Mucosa of gallbladder (tissue), 1 donor: ENCODE measurements at places on chromosomes 13 and 19. TPM values are rescaled to one million over a fixed set of nuclear protein-coding genes. Genes with fewer than 3 reads are reported as not detected.

DNA sequence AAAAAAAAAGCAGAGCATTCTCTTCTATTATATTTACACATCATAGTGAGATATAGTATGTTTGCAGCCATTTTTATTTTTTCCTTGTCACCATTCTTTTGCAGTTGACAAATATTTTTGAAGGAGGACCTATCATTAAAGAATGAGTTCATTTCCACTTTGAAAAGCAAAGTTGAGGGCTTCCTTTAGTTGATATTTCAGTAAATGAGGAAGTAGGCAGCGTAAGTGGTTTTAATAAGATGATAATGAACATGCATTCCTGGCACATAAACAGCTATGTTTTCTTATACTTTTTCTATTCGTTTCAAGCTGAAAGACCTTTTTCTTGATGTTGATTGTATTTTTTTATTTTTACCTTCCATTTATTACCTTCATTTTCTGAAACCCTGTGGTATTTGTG, 66.2 kb downstream of the ZMYM2 start:
- DNase-seq = no peak

- no peak for DNase-seq
These were observed 35.8 kb upstream of the CEACAM21 start for GRCh38 chr19:41540041-41540695.

DNA sequence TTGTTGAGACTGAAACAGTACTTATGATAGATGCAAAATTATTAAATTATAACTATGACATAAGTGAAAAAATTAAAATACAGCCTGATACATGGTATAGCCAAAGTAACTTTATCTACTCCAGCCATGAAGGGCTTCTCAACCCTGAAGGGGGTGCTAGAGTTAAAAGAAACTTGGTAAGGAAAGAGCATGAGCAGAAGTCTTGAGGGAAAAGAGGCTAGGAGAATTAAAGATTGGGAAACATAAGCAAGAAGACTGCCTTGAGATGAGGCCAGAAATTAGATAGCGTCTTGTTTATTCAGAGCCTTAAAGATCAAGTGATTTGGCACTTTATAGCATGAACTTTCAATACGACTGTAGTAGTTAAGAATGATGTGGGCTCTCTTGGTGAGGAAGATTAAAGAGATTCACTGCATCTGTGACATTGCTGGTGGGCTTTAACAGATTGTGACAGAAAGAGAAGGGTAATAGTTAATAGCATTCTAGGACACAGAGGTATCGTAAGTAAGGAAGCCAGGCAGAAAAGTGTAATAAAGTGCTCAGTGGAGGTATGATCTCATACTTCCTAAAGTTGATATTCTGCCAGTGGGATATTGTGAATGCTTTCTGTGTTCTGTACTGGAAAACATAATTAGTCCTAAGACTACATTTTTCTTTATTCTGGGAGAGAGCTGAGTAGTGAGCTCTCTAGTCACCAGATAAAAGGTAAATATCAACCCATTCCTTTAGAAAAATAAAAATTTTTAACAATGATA, 385.4 kb upstream of the PRR20A start:
- DNase-seq = no peak

DNA sequence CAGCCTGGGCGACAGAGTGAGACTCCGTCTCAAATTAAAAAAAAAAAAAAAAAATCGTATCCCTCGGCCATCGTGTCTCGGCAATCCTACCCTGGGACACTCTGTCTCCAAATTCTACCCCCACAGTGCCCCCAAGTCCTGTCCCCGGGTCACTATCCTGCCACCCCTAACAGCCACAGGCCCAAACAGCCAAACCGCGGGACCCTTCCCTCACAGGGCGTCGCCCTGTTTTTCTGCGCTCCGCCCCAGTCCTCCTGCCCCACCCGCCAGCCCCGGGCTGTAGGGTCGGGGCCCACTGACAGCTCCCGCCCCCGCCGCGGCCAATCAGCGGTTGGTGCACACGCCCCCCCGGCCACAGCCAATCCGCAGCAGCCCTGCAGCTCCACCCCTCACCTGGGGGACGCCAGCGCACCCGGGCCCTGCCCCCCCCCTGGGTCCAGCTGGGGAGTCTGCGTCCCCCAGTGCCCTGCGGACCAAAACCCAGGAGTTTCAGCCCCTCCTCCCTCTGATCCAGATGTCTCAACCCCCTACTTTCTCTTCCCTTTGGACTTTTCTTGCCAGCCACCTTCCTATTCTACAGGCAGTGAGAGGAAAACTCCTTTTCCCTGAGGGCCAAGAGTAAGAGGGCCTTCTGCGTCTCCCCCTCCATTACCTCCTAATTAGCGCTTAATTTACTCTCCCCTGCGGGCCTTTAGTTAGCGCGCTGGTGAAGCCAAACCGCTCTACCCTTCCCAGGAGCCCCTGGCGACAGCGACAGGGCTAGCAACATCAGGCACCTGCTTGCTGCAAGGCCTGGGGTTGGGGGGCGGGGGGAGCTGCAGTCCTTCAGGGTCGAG, 1.5 kb upstream of the BCAT2 start:
- DNase-seq = peak; percentile 79

DNA sequence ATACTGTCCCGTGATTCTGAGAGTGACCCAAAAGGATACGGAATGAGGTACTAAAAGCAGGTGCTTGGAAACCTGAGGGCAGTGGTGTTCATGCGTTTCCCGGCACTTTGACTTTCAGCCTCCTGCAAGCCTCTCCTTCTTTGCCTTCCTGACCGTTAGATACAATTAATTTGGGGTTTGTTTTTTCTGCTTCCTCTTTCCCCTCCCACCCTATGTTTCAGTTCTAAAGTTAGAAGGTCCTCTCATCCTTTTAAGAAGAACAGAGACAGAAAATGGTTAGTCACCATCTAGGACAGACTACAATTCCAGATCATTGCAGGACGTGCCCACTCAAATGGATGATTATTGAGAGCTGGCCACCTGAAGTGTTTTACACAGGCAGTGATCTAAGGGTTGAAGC, 1.8 kb upstream of the LILRB4 start:
- no peak for DNase-seq

DNA sequence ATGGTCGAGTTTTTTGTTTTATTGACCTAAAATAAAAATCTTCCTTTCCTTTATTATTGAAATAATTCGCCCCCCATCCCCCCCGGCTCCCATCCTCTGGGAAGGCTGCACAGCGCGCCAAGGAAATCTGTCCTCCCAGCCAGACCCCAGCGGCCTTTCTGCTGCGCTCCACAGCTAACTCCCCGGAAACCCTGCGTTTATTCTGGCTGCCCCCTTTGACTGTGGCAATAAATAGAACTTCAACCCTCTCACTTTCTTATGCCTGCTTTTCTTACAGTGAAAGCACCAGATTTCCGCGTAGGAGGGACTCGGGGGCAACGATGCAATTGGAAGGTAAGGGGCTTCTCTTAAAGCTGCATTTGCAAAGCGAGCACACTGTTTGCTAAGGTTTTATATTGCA, 9.7 kb upstream of the C19orf12 start:
- no peak for DNase-seq

- no peak for DNase-seq
These were observed 26.6 kb upstream of the GSX1 start for GRCh38 chr13:27765650-27766049.

DNA sequence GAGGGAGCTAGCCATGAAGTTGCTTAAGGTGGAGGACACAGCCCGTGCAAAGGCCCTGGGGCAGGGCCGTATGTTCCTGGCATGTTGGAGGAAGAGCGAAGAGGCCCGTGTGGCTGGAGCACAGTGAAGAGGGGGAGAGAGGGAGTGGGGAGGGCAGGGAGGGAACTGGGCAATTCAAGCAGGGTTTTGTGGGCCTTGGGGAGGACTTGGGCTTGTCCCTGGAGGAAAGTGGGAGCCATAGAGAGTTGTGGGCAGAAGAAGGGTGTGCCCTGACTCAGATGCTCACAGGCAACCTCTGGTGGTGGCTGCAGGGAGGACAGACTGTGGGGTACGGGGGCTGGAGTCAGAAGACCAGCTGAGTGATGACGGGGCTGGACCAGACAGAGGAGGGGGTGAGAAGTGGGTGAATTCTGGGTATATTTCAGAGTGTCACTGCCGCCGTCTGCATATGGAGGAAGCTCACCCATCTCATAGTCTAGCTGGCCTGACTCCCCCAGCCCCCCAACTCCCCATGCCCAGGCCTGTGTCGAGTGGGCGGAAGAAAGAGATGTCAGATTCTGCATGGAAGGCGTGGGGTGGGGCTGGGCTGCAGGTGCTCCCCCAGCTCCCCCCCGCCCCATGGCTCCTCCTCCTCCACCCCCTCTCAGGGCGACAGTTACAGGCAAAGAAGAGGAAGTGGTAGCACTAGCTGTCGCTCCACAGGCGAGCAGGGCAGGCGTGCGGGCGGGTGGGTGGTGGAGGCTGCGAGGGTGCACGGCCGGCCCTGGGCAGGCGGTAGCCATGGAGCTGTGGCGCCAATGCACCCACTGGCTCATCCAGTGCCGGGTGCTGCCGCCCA, at the start of gene VAV1:
Gene VAV1 (plus strand): TSS at position 681 of the 838 bp plus-strand sequence. CDS start 100 bp downstream, at position 781.
- peak; percentile 60 for DNase-seq

DNA sequence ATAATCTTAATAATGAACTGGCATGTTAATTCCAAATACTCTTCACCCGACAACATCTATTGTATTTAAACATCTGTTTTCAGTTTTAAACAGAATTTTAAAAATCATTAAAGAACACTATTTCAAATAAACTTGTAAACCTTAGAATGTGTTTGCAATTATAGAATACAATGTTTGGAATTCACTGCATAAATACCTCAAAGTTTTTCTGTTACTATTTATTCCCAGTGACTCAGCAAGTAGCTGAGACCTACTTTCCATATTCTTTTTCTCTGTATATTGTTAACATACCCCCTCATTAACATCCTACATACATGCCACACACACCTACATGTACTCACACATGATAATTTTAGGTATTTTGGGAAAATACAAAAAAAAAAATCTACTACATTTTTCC, 1134.3 kb downstream of the SLITRK1 start:
- no peak for DNase-seq

DNA sequence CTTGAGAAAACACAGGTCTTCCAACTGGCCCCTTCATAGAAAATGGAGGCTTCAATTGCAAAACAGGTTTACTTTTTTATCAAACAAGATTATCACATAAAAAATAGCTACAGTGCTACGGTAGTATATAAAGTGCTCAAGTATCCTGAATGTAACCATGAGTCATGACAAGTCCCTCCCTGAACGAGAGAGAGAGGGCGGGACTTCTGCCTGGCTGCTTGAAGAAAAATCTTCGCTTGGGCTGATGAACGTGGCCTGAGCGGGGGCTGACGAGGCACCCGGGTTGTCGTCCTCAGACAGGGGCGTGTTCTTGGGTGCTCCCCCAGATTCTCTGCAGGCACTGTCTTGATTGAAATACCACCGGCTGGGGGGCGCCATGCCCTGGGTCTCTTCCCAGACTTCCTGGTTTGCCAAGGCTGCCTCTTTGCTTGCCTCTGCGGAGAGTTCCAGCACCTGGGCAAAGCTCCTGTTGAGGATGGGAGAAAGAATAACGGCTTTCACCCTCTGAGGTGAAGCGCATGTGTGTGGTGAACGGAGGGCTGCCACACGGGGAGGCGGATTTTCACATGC, 23.2 kb upstream of the CPAMD8 start:
- no peak for DNase-seq

GRCh38 chr13:49303533-49304252, 56.0 kb downstream of the CDADC1 start:
- no peak for DNase-seq

The NDFIP2 gene
- 46.7 TPM for total RNA-seq

The BAX gene
- 110 TPM for total RNA-seq

The ERICH6B gene
- not detected for total RNA-seq

The MYBPC2 gene
- total RNA-seq = not detected

The HCN2 gene
- 0.40 TPM for total RNA-seq

The BABAM1 gene
- 70.5 TPM for total RNA-seq
